ENCODE measurements at places on chromosomes 2 and 18.

DNA sequence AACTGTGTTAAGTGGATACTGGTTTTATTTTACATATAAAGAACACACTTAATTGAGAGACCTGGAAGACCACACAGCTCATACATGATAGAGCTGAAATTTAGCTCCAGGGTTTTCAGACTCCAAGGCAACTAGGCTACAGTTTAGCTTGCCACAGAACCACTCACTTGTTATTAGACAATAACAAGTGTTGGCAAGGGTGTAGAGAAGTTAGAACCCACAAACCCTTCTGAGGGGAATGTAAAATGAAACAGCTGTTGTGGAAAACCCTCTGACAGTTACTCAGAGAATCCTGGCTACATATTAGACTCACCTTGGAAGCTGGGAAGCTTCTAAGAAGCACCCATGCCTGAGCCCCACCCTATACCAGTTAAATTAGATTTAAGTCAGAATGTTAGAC is 75.3 kb downstream of the MAP3K20 start:
- no peak for DNase-seq

DNA sequence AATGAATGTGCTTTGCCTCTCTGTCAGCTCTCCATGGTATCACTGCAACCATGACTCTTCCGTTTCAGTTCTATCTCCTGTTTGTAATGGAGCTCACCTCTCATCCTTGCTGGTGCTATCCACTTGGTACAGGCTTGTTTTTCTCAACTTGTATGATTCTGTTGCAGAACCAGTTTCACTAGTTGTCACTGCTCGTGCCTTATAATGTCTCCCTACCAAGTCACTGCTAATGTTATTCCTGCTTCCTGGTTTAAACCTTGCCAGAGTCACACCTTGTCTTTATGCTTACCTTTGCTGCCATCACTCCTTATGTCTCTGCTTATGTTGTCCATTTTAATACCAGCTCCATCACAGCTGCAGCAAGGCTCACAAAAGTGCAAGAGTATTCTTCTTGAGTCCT is 1191.0 kb upstream of the LRRTM1 start:
- no peak for DNase-seq

- no peak for DNase-seq
Observed at GRCh38 chr2:101231937-101232730, 20.6 kb upstream of the CNOT11 start.

DNA sequence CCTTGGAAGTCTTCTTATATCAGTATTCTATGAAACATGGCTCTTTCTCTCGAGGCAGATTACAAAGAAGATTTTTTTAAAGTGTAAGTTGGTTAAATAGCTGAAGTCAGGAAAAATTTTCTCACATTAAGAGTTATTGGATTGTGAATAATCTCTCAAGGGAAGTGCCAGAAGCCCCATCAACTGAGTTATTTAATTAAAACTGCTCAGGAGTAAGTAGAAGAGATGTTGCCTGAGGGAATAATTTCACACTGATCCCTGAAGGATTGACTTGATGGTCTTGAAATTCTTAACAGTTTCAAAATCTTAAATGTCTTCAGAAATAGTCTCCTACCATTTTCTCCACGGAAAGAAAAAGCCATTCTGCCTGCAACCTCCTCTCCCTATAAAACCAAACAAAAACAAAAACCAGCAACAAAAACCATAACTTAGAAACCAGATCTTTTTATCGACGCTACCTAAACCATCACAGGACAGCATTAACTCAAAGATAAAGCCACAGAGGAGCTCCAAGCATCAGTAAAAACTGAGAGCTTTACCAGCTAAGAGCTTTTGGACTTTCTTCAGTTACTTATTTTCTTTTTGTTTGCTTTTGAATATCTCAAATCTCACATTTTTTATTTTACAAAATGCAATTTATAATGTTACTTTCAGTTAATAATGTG is 12.9 kb downstream of the CD226 start:
- DNase-seq = no peak

- no peak for DNase-seq
Observed at GRCh38 chr2:96203130-96204028, 5.2 kb downstream of the STARD7 start.

GRCh38 chr2:68907920-68908253 is 36.7 kb upstream of the BMP10 start:
- DNase-seq = no peak

DNA sequence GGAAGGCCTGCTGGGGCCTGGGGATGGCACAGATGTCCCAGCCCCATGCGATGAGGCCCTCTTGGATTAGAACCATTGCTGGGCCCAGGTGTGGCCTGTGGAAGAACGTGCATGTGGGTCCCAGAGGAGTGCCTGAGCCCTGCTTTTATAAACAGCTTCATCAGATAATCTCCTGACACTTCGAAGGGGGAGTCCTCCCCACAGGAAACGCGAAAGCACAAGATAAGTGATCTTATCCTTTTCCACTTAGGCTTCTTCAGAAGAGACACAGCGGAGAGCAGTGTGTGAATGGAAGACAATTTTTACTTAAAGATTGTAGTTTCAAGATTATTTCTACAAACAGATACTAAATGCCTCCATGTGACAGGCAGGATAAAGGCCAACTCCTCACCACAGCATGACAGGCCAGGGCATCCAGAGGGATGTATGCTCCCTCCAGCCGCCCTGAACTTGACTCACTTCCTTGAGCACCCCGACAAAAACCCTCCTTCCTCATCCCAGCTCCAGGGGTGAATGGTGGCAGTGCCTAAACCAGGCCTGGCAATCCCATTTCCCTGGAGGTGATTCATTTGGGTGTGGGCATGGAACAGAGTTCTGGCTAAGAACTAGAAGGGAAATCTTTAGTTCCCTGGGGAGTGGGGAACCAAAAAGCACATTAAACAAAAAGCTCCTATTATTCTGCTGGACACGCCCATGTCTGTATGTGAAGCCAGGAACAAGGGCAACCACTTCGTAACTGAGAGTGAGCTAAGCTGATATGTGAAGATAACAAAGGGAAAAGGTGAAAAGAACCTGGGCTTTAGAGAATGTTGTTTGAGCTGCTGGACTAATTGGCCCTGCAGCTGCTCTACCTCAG is 56.2 kb upstream of the TMEM163 start:
- no peak for DNase-seq

DNA sequence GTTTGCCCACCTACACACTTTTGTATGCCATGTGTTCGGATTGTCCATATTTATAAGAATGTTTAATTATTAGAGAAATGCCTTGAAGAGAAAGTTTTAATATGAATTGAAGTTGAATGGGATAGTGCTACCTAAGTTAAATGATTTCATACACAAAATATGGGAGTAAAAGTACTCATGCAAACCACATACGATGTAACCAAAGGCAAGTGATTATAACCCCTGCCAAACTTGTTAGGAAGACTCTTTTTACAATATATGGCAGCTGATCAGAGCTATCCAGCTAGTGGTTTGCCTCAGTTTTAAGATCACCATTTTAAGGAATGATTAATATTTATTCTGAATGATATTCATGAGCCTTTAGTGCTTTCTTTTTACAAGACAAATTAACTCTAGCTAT is 106.7 kb downstream of the MYO1B start:
- DNase-seq = no peak

- DNase-seq = peak; percentile 43
Observed at GRCh38 chr2:28979041-28979440, 2.1 kb upstream of the TOGARAM2 start.
